ENCODE measurements at places on chromosomes 7 and 10. TPM values are rescaled to one million over a fixed set of nuclear protein-coding genes. Genes with fewer than 3 reads are reported as not detected.

PLCE1 gene
- 4.6 TPM for total RNA-seq

PODXL gene
- 61.2 TPM for total RNA-seq

MBL2 gene
- not detected for total RNA-seq

PTF1A gene
- total RNA-seq: not detected

CYP3A4 gene
- total RNA-seq: not detected

PUS7 gene
- 3.7 TPM for total RNA-seq

POLR2J2 gene
- total RNA-seq: 3.4 TPM

WNT8B gene
- not detected for total RNA-seq

NEBL gene
- 781 TPM for total RNA-seq

TUBB8 gene
- not detected for total RNA-seq

ADAMTS14 gene
- 0.10 TPM for total RNA-seq

ARL5B gene
- total RNA-seq: 6.9 TPM

PRSS37 gene
- not detected for total RNA-seq

NYAP1 gene
- total RNA-seq: 0.32 TPM

GJD4 gene
- not detected for total RNA-seq

LIPF gene
- not detected for total RNA-seq

C10orf143 gene
- 1.3 TPM for total RNA-seq

AGAP4 gene
- total RNA-seq: 7.3 TPM

SDK1 gene
- total RNA-seq: 2.5 TPM

NUTM2D gene
- total RNA-seq: 5.6 TPM

MYL10 gene
- not detected for total RNA-seq

ZDHHC16 gene
- 22.2 TPM for total RNA-seq

CYP3A7 gene
- not detected for total RNA-seq
